ENCODE measurements at places on chromosomes 1 and 21.

DNA sequence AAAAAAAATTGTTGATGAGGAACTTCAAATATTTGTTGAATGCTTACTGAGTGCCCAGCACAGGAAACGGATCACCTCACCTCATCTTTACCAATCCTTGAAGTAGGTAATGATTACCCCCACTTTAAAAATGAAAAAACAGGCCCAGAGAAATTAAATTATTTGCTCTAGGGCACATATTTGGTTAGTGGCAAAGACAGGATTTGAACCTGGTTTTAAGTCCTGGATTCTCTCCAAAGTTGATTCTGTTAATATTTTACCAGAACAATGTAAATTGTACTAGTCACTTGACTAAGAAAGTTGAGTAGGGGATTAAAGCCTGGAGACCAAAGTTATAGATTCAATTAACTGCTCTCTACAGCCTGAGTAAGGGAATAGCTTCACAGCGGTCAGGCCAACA is 97.9 kb downstream of the GIPC2 start:
- no peaks in the 10 kb centered on the region for H3K27me3 ChIP-seq
- no peaks in the 10 kb centered on the region for H3K4me1 ChIP-seq
- no peak overlapping the region for H3K27ac ChIP-seq
- H3K4me3 ChIP-seq: no peak overlapping the region
- H3K36me3 ChIP-seq: no peaks in the 10 kb centered on the region

DNA sequence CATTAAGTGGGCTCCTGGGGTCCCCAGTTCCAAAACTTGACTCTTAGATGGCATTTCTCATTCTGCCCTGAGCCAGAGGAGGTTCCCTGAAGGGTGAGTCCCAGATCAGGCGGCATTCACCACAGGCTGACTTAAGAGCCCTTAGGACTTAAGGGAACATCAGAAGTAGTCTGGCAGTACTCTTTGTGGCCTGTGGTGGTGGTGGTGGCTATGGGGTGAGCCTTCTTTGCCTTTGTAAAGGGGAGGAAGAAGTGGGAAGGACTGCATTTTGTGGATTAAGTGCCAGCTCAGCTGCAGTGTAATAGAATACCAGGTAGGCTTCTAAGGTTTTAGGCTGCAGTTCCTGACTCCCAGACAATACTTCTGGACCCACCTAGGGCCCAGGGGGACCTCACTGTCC is 186.5 kb upstream of the KCTD3 start:
- no peak for DNase-seq
- no peaks in the 10 kb centered on the region for H3K4me1 ChIP-seq
- no peak overlapping the region for H3K27ac ChIP-seq
- no peaks in the 10 kb centered on the region for H3K36me3 ChIP-seq
- H3K27me3 ChIP-seq: no peaks in the 10 kb centered on the region

DNA sequence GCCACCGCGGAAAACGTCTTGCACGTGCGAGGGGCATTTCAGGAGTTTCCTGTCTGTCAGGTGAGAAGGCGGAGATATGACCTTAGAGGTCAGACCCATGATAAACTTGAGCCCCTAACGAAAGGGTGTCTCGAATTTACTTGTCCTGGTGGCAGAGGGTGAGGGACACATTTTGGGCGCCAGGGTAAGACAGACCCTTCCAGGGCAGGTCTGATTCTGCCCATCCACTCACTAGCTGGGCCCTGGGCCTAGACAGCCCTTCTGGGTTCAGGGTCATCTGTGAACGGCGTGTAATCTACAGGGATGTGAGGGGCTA is 395 bp upstream of the CSRP1 start:
- H3K27ac ChIP-seq: no peak overlapping the region
- H3K4me1 ChIP-seq: peaks cover 13% of the 10 kb centered on the region

GRCh38 chr1:43986712-43987111 is 4.7 kb upstream of the CCDC24 start:
- DNase-seq: no peak
- H3K36me3 ChIP-seq: no peaks in the 10 kb centered on the region

DNA sequence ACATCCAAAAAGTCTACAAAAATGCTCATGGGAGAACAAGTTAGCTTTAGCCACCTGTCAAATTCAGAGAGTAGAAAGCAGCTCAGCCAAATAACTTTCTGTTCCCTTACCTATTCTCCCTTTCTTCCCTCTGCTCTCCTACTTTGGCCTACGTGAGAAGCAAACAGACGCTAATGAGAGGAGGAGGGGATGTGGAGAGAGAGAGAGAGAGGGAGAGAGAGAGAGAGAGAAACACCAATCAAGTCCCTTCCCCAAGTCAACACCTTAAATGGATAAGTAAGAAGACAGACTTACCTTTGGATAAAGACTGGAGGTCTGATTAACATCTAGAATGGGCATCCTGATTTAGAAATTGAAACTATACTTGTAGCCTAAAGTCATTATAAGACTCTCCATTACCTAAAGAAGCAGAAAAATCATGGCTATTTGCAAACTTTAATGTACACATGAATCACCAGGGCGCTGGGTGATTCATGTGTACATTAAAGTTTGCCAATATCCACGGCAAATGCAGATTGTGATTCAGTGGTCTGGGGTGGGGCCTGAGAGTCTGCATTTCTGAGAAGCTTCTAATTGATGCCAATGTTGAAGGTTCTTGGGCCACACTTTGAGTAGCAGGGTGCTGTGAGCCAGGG is 13.1 kb upstream of the DUSP12 start:
- DNase-seq: no peak
- peaks cover 1% of the 10 kb centered on the region for H3K27me3 ChIP-seq
- H3K4me3 ChIP-seq: no peak overlapping the region
- no peak overlapping the region for H3K27ac ChIP-seq
- no peaks in the 10 kb centered on the region for H3K36me3 ChIP-seq
- no peaks in the 10 kb centered on the region for H3K4me1 ChIP-seq

DNA sequence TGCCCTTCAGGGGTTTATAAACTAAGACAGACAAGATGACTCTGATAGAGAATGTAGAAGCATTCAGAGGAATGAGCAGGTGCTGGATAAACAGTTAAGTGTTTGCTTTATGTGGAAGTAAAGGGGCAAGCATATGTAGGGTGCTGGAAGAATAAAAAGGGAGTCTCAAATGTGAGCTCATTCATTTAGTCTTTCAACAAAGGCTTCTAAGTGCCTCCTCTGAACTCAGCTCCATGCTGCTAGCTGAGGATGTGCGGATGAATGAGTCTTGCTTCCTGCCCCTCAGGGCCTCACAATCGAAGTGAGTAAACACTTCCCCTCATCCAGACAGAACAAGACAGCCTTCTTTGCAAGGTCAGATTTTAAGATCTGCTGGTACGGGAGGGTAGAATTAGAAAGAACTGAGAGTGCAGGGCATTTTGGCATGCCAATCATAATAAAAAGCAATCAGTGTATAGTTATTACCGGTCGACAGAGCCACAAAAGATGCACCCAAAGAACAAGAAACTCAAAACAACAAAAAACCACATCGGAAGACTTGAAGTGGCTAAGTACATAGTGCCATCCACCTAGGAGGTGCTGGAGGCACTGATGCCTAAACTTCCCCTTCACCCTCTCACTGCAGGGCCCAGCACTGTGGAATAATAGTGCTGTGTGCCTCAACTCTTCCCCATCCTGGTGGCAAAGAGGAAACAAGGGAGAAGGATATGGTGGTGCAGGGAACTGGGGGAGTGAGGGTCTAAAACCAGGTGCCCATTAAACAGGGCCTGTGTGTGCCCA is 69.8 kb downstream of the TNR start:
- no peaks in the 10 kb centered on the region for H3K36me3 ChIP-seq
- peaks cover 7% of the 10 kb centered on the region for H3K4me1 ChIP-seq
- peaks cover 5% of the 10 kb centered on the region for H3K27me3 ChIP-seq
- no peak overlapping the region for H3K27ac ChIP-seq

DNA sequence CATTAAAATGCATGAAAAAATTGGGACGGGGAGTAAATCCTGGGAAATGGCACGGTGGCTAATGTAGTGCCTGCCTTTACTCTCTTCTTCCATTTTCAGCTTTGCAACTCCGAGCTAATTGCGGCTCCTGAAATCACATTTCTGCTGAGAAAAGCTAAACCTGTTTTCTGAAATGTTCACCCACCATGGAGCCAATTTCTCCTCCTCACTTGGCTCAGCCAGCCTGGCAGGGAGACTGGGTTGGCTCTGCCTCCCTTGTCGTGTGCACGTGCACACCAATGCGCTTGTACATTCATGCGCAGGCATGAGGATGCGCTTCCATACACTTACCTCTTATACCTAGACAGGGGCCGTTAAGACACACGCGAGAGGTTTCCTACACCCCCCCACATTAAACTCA is 165.4 kb downstream of the PLXNA2 start:
- H3K27me3 ChIP-seq: peaks cover 6% of the 10 kb centered on the region
- no peaks in the 10 kb centered on the region for H3K36me3 ChIP-seq
- no peak for DNase-seq
- H3K4me3 ChIP-seq: no peak overlapping the region
- H3K27ac ChIP-seq: peak overlapping the region; percentile 23

DNA sequence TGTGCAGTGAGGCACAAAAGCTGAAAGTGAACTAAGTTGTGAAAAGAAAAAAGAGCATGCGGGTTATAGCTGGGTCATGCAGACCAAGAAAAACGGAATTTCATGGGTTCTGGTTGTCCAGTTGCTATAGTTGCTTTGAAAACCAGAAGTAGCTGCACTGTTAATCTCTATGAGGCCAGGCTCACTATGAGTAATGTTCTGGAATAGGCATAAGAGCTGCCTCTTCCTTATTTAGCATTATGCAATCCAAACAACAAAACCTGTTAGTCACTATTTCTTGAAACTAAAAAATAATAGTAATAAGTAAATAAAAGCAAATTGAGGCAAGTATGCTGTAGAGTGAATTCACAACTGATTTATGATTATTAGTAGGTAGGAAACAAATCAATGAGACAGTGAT is 1383.7 kb downstream of the MRPL39 start:
- no peak overlapping the region for H3K27ac ChIP-seq
- H3K27me3 ChIP-seq: no peaks in the 10 kb centered on the region
- H3K4me3 ChIP-seq: no peak overlapping the region
- DNase-seq: no peak
- no peaks in the 10 kb centered on the region for H3K36me3 ChIP-seq
- H3K4me1 ChIP-seq: peaks cover 1% of the 10 kb centered on the region

DNA sequence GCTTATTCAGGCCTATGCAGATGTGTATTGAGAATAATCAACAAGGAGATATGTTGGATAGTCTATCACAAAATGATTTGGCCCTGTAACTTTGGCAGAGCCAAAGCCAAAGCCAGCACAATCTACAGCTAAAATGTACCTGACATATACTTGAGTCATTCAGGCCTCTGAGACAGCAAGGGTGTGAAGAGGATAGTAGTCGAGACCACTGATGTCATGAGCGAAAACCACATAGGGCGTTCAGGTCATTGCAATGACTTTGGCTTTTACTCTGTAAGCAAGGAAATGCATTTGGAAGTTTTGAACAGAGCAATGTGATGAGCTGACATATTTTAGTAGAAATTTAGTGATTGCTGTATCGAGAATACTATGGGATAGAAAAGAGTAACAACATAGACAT is 579.6 kb downstream of the AMY1C start:
- no peak for DNase-seq
- H3K36me3 ChIP-seq: no peaks in the 10 kb centered on the region
- H3K27ac ChIP-seq: no peak overlapping the region

GRCh38 chr1:29183287-29183686 is 1.6 kb upstream of the SRSF4 start:
- H3K4me3 ChIP-seq: peak overlapping the region; percentile 3
- no peak for DNase-seq
- no peak overlapping the region for H3K27ac ChIP-seq

DNA sequence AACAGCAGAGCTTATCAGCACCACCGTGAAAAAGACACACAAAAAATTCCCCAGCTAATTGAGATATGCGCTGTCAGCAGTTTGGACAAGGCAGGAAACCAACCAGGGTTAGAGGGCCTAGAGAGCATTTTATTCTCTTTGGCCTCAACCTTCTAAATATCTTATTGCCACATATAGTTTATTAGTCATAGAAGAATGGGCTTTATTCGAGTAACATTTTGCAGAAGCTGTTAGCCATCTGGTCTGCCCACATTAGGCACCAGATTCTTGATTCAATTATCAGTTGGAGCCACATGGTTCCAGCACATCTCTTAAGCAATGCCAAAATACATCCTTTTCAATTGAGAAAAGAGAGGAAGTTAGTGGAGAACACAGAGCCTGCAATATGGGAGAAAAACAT is 109.9 kb upstream of the CXADR start:
- peaks cover 2% of the 10 kb centered on the region for H3K27me3 ChIP-seq
- H3K27ac ChIP-seq: no peak overlapping the region
- peaks cover 10% of the 10 kb centered on the region for H3K36me3 ChIP-seq
- H3K4me3 ChIP-seq: no peak overlapping the region

GRCh38 chr1:12416744-12417143 is 186.9 kb downstream of the VPS13D start:
- no peaks in the 10 kb centered on the region for H3K4me1 ChIP-seq
- H3K27me3 ChIP-seq: no peaks in the 10 kb centered on the region
- no peak overlapping the region for H3K27ac ChIP-seq
- no peak for DNase-seq
- no peak overlapping the region for H3K4me3 ChIP-seq

GRCh38 chr1:183838221-183838620 is 33.3 kb downstream of the RGL1 start:
- no peak for DNase-seq
- H3K27me3 ChIP-seq: peaks cover 2% of the 10 kb centered on the region
- no peak overlapping the region for H3K4me3 ChIP-seq
- no peak overlapping the region for H3K27ac ChIP-seq

GRCh38 chr1:98692482-98692881 is 31.0 kb downstream of the SNX7 start:
- no peaks in the 10 kb centered on the region for H3K4me1 ChIP-seq
- H3K27me3 ChIP-seq: peaks cover 2% of the 10 kb centered on the region
- DNase-seq: no peak
- H3K36me3 ChIP-seq: no peaks in the 10 kb centered on the region
- H3K4me3 ChIP-seq: no peak overlapping the region

DNA sequence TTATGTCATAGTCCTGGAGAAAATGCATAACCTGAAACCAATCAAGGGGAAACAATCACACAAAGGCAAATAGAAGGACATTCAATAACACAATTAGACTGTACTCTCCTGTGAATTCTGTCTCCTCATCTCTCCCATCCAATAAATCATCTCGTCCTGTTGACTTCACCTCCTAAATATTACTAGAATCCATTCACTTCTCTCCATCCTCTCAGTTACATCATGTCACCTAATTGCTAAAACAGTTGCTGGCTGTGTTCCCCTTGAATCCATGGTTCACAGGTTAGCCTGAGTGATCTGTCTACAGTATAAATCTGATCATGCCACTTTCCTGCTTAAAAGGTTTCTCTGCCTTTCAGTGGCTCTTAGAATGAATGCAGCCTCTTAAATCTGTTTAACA is 220.2 kb downstream of the TGFB2 start:
- H3K4me1 ChIP-seq: peaks cover 2% of the 10 kb centered on the region

GRCh38 chr1:147627435-147628110 is 42.8 kb downstream of the ACP6 start:
- H3K4me3 ChIP-seq: no peak overlapping the region
- no peak overlapping the region for H3K27ac ChIP-seq
- no peaks in the 10 kb centered on the region for H3K27me3 ChIP-seq
- no peaks in the 10 kb centered on the region for H3K36me3 ChIP-seq

DNA sequence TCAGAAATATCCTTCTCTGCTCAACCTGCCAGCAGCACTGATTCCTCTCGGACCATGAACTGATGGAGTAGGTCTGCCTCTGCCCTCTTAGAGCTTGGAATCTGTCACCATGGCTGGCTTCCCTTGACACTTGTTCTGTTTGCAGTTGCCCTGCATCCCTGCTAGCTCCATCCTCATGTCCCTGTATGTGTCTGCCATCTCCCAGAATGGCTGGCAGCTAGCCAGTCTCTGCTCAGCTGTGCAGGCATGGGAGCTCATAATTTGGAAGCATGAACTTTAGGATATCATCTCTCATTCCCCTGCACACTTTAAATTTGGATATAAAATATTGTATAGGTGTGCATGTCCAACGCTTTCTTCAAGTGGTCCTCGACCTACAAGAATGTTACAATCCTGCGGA is 95.4 kb downstream of the C1orf94 start:
- H3K27me3 ChIP-seq: peaks cover 6% of the 10 kb centered on the region
- no peak overlapping the region for H3K27ac ChIP-seq
- no peak overlapping the region for H3K4me3 ChIP-seq
- no peak for DNase-seq
- peaks cover 4% of the 10 kb centered on the region for H3K36me3 ChIP-seq
- H3K4me1 ChIP-seq: no peaks in the 10 kb centered on the region

Data from glutamatergic neuron (in vitro differentiated cells).